RCC 7860 (cell line): ENCODE measurements at places on chromosomes 13 and 19.
A peak's percentile ranks its signal among the peaks of the same experiment; 100 is the strongest.

DNA sequence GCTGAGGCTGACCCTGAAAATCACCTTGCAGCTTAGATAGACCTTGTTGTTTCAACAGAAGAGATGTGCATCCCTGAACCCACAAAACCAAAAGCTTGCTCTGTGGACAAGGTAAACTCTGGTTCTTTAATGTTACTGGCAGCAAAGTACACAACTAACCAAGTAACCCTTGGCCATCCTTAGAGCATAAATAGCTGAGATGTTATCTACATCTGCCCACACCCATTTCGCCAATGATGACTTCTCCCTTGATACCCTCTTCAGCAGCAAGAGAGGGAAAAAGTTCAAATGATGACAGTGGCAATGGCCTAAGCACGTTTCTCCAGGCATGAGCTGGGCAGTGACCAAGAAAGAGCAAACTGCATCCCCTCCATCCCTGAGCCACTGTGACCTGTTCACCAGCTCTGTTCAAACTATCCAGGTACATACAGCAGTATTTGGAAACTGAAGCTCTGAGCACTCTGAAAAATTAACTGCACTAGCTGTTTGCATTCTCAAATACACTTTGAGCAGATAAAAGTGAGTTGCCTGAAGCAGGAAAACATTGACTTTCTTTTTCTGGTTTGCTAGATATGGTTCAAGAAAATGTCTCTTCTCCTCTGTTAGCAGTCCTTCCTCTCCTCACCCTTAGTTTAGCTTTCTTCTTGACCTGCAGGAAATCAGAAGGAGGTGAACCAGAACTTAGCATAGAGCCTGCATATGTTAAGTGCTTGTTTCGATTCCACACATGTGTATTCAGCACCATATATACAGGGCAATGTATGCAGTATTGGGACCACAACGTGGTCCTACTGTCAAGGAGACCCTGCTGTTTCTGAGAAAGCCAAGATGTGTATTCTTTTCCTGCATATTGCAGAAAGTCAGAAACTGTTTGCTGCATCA is 231.7 kb downstream of the FOXO1 start:
- DNase-seq: no peak

DNA sequence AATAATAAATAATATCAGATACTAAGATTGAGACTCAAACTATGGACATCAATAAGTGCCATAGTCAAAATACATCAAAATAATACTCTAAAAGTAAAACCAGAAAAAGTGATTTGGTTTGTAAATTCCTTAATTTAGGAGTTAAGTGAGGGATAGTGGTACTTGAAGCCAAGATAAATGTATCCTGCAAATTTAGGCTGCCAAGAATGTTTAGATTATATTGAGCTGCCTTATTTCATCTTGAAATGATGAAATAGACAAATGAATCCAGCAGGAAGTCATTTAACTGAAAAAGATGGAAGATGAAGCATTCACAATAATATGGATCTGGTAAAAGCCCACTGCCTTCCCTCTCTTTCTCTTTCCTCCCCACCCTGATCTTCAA is 112.3 kb downstream of the LRCH1 start:
- no peak for DNase-seq

GRCh38 chr19:2625434-2625833 is 77.1 kb downstream of the GNG7 start:
- no peak for DNase-seq

GRCh38 chr13:35378939-35379338 is 97.5 kb downstream of the MAB21L1 start:
- DNase-seq: no peak

GRCh38 chr13:67967031-67967430 is 736.9 kb upstream of the PCDH9 start:
- no peak for DNase-seq

GRCh38 chr13:81987677-81988357 is 1646.9 kb upstream of the SPRY2 start:
- DNase-seq: no peak

DNA sequence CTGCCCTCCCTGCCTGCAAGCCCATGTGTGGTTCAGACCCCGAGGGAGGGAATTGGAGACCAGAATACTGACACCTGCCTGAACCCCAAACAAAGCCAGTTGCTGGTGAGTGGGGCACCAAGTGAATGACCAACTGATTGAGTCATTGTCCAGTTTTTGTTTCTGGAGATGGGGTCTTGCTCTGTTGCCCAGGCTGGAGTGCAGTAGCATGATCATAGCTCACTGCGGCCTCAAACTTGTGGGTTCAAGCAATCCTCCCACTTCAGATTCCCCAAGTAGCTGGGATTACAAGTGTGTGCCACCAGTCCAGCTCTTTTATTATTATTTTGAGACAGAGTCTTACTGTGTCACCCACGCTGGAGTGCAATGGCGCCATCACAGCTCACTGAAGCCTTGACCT is 4.0 kb downstream of the CCL25 start:
- DNase-seq: no peak

- DNase-seq: no peak
These were observed 331.5 kb upstream of the ARGLU1 start for GRCh38 chr13:106899442-106899841.

DNA sequence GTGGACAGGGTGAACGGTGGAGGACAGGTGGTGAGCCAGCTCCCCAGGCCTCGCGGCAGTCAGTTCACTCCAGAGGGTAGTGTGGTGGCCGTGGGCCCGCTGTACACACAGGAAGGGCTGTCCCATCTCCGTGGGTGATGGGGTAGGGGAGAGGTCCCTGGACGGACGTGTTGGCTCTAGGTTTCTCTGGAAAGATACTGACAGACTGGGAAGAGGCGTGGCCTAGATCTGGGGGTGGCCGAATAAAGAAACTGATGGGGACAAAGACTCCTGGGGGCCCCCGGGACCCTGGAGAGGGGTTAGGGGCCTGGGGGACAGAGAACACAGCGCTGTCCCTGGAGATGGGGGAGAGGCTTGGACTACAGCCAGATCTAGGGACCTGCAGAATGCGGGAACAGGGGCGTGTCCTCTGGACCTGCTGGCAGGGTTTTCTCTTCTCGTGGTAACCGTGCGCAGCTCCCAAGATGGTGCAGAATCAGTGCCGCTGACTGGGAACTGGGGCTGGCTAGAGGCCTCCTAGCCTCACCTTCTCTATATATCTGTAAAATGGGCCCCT is 4.0 kb upstream of the PRAM1 start:
- no peak for DNase-seq

- no peak for DNase-seq
These were observed 64.8 kb downstream of the DCT start for GRCh38 chr13:94414708-94415107.

DNA sequence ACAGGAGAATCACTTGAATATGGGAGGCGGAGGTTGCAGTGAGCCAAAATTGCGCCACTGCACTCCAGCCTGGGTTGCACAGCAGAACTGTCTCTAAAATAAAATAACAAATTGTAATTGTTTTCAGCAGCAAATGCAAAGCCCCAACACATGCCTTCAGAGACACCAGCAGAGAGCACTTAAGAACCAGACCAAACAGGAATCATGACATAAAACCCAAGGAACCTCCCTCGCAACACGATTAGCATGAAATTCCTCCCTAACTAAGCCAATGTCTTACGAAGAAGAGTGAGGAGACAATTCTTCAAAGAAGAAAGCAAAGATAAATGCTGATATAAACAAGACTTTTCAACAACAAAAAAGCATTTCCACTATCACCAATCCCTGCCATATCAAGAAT is 40.1 kb downstream of the PSPC1 start:
- DNase-seq: no peak

DNA sequence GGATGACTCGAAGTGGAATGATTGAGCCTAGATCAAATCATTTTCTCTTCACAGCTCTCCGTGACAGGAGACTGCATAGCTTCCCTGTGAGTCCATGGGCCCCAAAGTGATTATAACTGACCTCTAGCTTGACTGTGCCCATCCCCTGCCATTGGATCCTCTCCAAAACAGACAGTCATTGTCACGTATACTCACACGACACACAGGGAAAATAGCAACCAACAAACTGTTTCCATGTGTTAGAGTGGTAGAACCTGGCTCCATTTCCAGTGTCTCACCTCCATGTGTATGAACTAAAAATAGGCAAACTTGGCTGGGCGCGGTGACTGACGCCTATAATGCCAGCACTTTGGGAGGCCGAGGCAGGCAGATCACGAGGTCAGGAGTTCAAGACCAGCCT is 48.8 kb upstream of the NPAS1 start:
- DNase-seq: peak; percentile 99

- no peak for DNase-seq
These were observed 235.0 kb upstream of the SOX21 start for GRCh38 chr13:94947392-94947791.

GRCh38 chr19:15551293-15552004 is 43.1 kb downstream of the CYP4F22 start:
- DNase-seq: no peak

DNA sequence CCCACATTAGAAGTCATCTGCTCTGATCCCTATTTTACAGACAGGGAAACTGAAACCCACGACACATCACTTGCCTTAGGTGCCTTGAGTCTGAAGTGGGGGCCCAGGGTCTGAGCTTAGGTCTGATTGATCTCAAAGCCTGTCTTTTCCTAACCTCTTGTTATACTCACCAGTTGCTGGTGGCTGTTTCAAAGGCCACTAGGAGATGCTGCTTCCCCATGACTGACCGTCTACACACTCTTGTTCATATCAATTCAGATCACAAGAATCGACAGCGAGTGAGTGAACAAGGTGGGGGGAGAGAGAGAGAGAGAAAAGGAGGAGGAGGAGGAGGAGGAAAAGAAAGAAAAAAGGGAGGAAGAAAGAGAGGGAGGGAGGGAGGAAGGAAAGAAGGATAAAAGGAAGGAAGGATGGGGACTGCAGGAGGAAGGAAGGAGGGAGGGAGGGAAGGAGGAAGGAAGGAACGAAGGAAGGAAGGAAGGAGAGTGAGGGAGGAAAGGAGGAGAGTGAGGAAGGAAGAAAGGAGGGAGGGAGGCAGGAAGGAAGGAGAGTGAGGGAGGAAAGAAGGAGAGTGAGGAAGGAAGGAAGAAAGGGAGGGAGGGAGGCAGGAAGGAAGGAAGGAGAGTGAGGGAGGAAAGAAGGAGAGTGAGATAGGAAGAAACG is 3.3 kb downstream of the OR10H1 start:
- peak; percentile 23 for DNase-seq

DNA sequence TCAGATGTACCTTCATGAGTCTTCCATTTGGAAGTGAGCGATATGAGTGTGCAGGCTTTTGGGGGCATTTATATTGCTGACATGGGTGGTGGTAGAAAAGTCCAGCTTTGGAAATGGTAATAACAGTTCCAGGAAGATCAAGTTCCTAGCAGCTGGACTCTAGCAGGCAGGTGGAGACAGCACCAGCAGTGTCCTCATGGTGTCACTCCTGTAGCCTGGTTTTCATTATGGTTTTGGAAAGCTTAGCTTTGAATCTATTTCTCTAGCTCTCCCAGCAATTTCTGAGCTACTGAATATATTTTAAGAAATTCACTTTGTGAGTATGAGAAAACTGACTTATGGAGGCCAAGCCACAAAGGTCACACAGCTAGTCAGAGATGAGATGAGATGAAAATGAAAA is 523.2 kb upstream of the HTR2A start:
- DNase-seq: no peak

DNA sequence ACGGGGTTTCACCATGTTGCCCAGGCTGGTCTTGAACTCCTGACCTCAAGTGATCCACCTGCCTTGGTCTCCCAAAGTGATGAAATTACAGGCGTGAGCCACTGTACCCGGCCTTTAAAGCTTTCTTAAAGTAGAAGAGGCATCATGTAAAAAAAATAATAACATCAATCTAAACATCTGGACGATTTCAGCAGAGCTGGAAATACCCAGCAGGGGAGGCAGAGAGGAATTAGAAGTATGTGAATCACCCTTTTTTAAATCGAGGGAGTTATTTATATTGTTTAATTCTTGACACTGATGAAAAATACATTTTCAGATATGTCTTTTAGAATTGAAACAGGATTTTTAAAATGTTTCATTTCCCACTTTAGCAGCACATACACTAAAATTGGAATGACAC is 37.4 kb upstream of the MTIF3 start:
- DNase-seq: no peak

GRCh38 chr19:5006821-5007220 is 37.9 kb downstream of the KDM4B start:
- no peak for DNase-seq

- no peak for DNase-seq
These were observed 1533.3 kb upstream of the SPRY2 start for GRCh38 chr13:81874253-81874652.

DNA sequence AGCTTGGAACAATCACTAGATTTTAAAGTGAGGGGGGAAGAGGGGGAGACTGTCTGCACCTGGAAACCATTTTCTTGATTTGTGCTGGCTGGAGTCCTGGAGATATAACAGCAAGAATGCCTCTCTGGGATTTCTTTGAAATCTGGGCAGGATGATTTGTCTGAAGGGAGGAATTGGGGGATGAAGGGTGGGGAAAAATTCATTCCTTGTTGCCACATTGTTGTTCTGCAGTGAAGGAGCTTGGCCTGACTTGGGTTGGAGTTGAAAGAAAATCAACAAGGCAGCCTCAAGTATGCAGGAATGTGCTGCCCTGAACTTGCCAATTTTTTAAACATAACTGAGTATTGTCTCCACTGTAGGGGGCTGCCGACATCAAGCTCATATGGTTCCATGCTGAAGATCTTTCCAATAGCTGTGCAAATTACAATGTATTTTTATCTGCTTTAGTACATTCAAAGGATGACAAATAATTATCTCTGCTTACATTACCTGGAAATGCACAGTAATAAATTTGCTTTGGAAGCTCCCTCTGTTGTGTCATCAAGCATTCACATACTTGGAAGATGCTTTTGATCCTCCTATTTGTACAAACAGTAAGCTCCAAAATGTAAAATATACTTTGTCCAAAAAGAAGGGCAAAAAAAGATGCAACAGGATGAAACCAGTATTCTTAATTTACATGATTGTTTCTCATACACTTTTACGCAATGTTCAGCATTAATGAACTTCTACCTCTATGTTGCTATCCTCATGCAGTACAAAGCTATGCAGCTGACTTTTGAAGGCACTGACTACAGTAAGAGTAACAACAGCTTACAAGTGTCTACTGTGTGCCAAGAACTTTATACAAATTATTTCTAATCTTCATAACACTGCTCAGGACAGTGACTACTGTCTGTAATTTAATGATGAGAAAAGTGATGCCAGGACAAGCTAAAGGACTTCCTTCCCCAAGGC is 627.9 kb upstream of the KLF12 start:
- DNase-seq: no peak

- peak; percentile 80 for DNase-seq
These were observed 86.3 kb downstream of the LRCH1 start for GRCh38 chr13:46639033-46639981.
